HS-27A (cell line): ENCODE measurements at places on chromosomes 5 and 9.

GRCh38 chr5:2656206-2656605 is 95.3 kb downstream of the IRX2 start:
- no peak for DNase-seq

GRCh38 chr5:10468256-10468655 is 26.6 kb downstream of the ROPN1L start:
- no peak for DNase-seq

DNA sequence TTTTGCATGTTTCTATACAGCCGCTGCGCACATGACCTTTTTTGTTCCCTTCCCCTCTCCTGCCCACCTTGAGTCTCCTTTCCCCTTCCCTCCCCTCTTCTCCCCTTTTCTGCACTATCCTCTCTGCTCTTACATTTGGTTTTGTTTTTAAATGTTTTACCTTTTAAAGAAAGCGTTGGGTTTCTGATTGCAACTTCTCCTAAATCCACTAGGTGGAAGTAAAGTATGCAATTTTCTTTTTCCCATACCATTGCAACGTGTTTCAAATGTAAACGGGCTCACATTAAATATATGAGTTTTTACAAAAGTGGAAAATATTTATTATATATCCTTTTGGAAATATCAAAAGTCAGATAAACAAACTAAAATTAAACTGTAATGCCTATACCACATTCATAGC is 500.9 kb downstream of the DIRAS2 start:
- no peak for DNase-seq

- DNase-seq = no peak
Measured at GRCh38 chr9:90894986-90895687, 93.5 kb downstream of the SYK start.

GRCh38 chr9:99003308-99003707 is 59.6 kb downstream of the COL15A1 start:
- no peak for DNase-seq

DNA sequence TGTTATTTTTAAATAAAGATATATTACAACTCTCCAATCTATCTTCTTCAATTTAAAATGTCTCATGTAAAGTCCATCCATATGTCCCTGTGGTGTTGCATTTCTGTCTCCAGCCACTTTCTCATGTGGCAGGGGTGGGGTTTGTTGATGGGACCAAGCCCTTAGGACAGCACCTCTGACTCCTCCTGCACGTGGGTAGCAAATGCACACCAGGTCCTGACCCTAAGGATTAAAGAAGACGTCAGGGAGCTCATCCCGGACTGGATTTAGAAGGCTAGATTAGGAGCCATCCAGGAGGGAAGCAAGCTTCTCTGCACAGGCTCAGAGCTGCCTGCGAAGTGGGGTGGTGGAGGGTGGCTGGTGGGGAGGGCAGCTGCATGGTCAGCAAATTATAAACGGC is 38.9 kb upstream of the FAM120AOS start:
- DNase-seq = no peak

DNA sequence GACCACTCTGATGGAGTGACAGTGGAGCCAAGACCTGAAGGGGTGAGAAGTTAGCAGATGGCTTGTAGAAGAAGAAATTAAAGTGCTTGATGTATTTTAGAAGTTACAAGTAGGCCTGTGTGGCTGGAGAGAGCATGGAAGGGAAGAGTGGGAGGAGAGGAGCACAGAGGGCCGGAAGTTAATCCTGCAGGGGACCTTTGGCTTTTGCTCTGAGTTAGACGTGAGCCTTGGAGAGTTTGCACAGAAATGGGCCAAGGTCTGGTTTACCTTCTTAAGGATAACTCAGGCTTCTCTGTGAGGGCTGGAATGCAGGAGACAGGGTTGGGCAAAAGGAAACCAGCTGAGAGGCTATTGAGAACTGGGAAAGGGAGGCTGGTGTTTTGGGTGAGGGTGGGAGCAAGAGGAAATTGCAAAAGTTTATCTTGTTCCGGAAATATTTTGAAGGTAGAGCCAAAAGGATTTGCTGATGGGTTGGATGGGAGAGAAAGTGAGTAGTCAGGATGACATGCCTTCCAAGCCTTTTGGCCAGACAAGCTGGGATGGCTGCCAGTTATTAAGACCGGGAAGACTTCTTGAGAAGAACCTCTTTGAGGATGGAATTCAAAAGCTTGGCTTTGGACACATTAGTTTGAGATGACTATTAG is 17.5 kb upstream of the F2RL1 start:
- DNase-seq = no peak

DNA sequence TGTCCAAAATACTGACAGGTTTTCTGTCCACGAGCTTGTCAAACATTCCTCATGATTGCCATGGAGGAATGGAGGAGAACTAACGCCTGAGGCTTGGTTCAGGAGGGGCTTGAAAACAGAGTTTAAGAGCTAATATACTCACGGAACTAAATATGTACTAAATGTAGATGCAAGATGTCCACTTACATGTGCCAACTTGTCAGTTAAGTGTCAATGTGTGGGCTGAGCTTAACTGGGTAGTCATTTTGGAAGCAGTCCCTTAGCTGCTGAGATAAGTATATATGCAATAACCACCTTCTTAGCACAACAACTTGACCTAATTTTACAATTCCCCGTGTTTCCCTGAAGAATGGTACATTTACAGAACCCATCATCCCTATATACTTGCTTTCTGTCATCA is 176.0 kb downstream of the PTPRD start:
- DNase-seq = no peak

DNA sequence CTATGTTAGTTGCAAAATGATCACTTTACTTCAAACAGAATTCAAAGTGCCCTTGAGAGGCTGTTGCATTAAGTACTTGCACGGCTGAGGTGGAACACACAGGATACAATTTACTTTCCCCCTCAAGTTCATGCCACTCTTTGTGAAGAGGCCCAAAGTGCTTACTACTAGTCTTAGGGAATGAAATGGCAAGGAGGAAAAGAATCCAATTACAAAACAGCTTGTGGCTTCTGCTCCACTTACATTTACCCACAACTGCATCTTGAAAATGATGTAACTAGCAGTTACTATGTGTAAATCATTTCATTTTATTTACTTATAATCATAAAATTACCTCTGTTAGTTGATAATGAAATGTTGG is 14.6 kb downstream of the FOXD1 start:
- DNase-seq = no peak

- DNase-seq = no peak
Measured at GRCh38 chr5:121870489-121870888, 18.8 kb downstream of the FTMT start.

GRCh38 chr5:140240987-140241706 is 61.8 kb downstream of the PFDN1 start:
- DNase-seq = peak; percentile 49

- DNase-seq = no peak
Measured at GRCh38 chr9:130264414-130265350, 878 bp upstream of the HMCN2 start.

DNA sequence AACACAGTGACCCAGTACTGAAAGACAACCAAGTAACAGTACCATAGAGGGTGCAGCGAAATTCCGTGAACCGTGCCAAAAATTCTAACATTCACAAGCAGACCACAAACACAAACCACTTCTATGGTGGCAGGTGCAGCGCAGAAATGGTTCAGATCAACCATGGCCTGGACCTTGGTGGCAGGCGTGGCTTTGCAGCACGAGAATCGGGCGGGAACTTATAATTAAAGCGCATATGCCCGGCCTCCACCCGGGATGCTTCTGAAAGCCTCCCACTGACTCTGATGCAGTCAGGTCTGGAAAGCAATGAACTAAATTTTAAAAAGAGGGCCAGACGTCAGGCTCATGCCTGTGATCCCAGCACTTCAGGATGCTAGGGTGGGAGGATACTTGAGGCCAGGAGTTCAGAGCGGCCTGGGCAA is 68.0 kb upstream of the TBC1D9B start:
- no peak for DNase-seq

- peak; percentile 34 for DNase-seq
Measured at GRCh38 chr5:30959238-30959637, 234.2 kb upstream of the CDH6 start.

DNA sequence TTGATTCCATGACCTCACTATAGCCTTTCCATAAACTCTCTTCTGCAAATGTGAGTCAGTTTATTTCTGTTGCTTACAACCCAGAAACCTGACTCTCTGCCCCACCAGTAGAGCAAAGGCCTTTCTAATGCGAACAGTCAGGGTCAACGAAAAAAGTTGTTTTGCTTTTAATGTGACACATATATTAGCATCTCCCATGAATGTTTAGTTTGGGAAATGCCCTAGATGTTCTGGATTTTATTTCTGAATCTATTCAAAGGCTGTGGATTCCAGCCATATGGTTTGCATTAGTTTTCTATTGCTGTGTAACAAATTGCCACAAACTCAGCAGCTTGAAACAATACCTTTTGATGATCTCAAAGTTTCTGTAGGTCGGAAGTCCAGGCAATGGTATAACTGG is 193.5 kb downstream of the GNA14 start:
- DNase-seq = no peak

GRCh38 chr5:161406880-161407279 is 139.6 kb downstream of the GABRB2 start:
- no peak for DNase-seq

DNA sequence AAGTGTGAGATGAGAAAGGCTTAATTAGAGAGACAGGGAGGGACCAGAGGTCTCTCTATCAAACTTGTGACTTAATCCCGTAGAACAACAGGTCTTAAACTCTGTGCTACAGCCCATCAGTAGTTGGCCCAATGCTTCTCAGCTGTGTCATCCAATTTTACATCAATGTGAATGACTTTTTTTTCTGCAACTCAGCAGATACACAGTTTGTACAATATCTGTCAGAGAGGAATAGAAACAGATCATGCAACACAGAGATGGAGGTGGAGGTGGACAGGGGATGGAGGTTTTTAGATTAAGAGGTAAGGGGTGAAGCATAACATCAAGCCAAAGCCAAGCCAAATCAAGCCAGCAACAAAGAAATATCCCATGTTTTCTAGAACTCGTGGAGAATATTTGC is 43.0 kb downstream of the FBXW11 start:
- no peak for DNase-seq

GRCh38 chr5:149437391-149438040 is 58.4 kb upstream of the IL17B start:
- no peak for DNase-seq

DNA sequence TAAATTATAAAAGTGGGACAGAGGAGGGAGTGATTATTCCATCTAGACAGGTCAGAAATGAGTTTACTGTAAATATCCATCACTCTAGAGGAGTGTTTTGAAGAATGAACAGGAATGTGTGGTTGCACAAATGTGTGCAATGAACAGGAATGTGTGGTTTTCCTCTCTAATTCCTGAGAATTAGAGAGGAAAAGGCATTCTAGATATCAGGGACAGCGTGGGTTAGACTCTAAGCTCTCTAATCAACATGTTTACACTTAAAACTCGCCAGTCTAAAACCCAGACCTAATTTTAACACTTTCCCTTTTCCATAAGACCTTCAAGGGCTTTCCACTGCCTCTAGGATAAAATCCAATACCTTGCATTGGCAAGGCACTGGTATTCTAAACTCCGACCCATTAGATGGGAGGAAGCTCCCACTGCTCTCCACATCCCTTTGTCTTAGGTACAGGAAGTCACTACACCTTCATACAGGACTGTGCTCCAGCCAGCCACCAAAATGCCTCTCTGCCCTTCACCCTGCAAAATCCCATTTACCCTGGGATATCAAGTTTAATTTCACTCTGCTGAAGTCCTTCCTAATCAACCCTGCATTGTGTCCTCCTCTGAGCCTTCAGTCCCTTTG is 67.9 kb downstream of the NFIB start:
- peak; percentile 41 for DNase-seq

DNA sequence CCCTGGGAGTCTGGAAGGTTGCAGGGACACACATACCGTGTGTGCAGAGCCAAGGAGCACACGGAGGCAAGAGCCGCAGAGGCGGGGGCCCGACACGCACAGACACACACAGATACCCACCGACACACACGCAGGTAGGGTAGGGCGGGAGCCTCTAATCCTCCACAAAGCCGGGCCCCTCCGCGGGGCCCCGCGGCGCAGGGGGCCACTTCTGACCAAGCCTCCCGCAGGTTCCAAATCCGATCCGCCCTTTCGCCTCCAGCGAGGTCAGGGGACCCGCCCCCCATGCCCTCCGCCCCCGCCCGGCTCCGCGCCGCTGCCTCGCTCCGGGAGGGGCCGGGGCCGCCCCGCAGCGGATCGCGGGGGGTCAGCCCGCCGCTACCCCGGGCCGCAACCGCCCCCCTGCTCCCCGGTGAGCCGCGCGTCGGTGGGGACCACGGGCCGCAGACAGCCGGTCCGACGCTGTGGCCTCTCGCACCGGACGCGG is 1.4 kb upstream of the LMX1B start:
- no peak for DNase-seq

GRCh38 chr5:129110742-129111141 is 16.2 kb downstream of the ISOC1 start:
- no peak for DNase-seq
